T-helper 2 cell (primary cell): ENCODE measurements at places on chromosomes 5 and 9.
A peak's percentile ranks its signal among the peaks of the same experiment; 100 is the strongest.

DNA sequence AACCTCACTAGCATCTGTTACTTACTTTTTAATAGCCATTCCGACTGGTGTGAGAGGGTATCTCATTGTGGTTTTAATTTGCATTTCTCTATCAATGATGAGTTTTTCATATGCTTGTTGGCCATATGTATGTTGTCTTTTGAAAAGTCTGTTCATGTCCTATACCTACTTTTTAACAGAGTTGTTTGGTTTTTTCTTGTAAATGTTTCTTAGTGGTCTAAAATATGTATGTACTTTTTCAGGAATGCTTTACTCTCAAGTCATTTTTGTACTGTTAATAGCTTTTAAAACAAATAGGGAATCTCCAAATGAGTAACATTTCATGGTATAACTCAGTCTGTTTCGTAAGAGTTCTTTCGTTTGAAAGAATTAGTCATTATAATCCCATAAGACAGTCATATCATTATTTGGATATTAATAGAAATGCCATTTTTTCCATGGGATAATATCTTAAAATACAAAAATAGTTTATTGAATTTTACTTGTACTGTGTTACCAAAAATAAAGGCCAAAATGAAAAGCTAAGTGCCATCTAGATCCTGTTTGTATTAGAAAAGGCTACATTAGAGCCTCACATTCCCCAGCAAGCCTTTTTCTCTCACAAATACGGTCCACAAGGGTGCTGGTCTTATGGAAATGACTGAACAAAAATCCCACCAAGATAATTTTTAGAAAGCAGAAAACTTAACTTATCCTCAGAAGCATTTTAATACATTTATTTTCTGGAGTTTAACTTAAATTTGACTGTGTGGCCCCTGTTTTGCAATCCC is 247.7 kb downstream of the PJA2 start:
- DNase-seq = no peak

DNA sequence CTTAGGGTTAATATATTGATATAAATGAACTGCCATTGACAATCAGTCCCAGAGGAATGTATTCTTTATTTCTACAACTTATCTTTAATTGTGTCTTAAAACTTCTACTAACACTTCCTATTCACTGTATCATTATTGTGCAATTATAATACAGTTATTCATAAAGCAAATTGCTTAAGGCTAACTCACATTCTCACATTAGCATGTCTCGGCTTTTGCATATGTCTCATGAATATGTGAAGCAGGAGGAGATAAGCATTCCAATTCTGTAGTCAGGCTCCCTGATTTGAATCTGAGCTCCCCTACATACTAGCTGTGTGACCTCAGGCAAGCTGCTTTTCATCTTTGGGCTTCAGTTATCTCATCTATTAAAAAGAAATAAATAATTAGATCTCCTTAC is 45.4 kb downstream of the PLGRKT start:
- DNase-seq = no peak

DNA sequence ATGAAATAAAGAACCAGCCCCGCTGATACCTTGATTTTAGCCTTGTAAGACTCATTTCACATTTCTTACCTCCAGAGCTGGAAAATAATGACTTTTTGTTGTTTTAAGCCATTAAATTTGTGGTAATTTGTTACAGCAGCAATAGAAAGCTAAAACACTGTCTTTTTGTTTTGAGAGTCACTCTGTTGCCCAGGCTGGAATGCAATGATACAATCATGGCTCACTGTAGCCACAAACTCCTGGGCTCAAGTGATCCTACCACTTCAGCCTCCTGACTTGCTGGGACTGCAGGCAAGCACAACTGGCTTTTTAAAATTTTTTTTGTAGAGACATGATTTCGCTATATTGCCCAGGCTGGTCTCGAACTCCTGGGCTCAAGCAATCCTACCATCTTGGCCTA is 34.7 kb upstream of the MYO10 start:
- no peak for DNase-seq

DNA sequence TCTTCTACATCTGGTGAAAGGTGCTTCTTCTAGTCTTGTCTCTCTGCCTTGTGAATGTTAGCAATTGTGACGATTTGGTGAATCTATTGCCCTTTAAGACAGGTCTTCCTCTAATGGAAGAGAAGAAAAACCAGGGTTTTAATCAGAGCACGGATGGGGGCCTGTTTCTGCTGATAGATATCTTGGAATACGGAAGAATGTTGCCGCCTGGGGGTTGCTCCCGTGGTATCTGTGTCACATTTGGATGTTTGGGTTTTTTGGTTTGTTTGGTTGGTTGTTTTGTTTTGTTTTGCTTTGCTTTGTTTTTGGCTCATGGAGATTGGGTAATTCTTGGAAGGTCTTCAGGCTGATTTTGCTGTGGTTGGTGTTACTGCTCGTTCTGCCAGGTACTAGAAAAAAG is 9.7 kb upstream of the SLC1A3 start:
- no peak for DNase-seq

DNA sequence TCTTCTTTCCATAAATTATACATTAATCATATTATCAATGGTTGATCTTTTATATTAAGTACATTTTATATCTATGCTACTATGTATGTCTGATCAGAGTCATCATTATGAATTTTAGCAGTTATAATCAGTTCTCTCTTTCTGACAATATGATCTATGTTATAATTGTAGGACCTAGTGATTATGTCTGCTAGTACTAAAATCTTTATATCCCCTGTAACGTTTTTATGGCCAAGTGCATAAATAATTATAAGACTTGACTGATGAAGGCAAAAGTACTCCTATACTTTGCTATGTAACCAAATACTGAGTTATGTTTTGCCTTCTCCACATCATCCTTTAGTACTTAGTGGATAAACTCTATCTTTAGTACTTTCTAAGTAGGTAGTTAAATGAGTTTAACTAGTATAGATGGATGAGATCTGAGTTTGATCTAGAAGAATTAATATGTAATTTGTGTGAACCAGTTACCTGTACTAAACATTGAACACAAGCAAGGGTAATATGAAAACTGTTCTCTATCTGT is 75.4 kb downstream of the SLF1 start:
- no peak for DNase-seq

GRCh38 chr5:147036691-147037245 is 158.2 kb upstream of the PPP2R2B start:
- DNase-seq = no peak

GRCh38 chr5:124102486-124102885 is 590.5 kb downstream of the CSNK1G3 start:
- DNase-seq = no peak

GRCh38 chr9:78030553-78031443 is 813 bp downstream of the GNAQ start:
- DNase-seq = peak; percentile 41

DNA sequence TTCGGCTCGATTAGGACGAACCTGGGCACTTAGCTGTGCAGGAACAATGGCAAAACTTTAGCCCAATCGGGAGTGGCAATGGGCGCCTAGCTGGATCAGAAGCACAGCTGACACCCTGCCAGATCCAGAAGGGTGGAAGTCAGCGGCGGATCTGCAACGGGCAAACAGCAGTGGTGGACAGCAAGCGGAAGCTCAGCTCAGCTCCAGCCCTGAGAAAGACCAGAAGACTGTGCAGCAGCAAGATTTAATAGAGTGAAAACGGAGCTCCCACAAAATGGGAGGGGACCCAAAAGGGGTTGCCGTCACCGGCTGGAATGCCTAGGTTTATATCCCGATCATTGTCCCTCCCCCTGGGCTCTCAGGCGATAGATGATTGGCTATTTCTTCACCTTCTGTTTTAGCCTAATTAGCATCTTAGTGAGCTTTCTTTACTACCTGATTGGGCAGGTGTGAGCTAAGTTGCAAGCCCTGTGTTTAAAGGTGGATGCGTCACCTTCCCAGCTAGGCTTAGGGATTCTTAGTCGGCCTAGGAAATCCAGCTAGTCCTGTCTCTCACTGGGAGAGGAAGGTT is 1237.9 kb downstream of the CDH12 start:
- no peak for DNase-seq

- no peak for DNase-seq
Observed at GRCh38 chr5:179270581-179271427, 74.5 kb downstream of the ADAMTS2 start.

DNA sequence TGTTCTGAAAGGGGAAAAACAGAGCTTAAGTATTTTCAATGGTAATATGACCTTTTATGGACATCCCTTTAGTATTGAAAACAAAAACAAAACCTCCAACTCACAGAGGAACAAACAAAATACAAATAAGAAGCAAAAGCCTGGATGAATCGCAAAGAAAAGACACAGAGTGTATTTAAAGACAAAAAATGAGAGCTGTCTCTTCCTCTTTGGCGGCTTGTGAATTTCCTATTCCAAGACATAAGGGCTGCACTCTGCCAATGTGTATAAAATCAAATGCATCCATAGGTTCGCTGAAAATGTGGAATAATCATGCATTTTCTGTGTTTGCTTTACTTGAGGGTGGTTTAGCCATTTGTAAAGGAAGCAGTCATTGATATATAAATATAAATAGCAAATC is 739.3 kb upstream of the ZNF608 start:
- DNase-seq = no peak

DNA sequence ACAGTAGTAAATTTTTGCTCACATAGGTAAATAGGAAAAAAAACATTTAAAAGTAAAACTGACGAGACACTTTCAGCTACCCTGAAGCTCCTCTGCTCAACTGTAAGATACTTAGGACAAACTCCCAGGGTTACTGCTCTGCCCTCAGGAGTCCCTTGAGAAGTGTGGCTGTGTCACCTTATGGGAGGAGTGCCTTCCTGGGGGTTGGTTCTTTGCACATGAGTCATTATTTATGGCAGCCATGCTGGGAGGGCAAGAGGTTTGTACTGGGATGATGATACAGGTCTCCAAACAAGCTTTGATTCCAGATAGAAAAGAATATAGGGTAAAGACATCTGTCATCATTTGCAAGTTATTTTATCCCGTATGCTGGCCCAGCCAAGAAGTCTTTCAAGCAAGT is 45.9 kb downstream of the TTC1 start:
- DNase-seq = no peak

DNA sequence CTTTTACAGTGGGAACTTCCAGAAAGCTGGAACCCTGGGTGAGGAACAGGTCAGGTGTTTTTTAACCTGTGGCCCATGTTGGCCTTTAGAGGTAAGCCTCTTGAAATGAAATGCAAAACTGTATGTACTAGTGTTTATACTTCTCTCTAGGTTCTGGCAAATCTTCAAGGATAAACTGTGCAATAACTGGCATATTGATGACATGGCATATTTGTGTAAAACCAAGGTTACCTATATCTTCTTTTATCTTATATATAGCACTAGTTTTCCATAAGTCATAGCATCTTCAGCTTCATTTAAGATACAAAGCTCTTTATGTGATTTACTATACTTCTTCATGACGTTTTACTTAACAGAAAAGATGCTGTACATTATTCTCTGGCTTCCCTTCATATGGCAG is 7.4 kb upstream of the IARS1 start:
- DNase-seq = no peak

- no peak for DNase-seq
Observed at GRCh38 chr9:125847735-125848134, 100.6 kb downstream of the PBX3 start.

- no peak for DNase-seq
Observed at GRCh38 chr5:64685866-64686265, 4.4 kb upstream of the SHISAL2B start.

DNA sequence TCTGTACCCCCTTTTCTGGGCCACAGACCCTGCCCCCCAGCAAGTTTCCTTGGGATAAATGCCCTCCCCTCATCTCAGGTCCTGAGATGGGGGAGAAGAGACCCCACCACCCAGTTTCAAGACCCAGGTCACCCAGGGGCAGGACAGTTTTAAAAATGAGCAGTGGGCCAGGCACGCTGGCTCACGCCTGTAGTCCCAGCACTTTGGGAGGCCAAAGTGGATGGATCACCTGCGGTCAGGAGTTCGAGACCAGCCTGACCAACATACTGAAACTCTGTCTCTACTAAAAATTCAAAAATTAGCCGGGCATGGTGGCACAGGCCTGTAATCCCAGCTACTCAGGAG is 6.1 kb downstream of the PTGES2 start:
- no peak for DNase-seq

DNA sequence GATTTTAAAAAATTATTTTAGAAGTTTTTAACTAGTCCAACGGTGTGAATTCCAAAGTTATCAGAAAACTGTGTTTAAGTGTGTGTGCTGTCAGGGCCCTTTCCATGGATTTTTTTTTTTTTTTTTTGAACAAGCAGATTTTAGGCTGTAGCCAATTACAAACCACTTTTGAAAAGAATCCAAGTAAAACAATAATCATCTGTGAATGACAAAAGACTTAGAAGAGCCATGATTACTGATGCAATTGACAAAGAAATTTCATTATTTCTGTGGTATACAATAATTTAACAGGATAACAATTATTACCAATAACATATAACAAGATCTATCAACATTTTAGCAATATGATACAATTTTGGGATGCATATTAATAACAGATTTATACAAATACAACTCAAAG is 16.2 kb upstream of the PAIP1 start:
- no peak for DNase-seq

- no peak for DNase-seq
Observed at GRCh38 chr9:98530806-98531386, 177.8 kb downstream of the GABBR2 start.

DNA sequence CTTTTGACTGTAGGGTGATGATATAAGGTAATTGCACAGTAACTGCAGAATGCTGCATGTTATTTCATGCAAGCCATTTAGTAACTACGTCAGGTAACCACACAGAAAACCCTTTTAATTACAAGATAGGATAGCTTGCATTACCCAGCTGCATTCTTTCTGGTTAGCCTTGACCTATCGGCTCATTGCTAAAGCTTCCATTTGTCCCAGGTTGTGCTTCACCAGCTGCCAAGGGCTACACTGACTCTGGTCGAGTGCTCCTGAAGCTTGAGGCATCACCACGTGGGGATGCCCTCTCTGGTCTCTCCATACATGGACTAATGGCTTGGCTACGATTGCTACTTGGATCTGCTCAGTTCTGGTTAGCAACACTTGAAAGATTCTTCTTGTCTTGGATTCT is 81.1 kb upstream of the SLC12A2 start:
- no peak for DNase-seq

DNA sequence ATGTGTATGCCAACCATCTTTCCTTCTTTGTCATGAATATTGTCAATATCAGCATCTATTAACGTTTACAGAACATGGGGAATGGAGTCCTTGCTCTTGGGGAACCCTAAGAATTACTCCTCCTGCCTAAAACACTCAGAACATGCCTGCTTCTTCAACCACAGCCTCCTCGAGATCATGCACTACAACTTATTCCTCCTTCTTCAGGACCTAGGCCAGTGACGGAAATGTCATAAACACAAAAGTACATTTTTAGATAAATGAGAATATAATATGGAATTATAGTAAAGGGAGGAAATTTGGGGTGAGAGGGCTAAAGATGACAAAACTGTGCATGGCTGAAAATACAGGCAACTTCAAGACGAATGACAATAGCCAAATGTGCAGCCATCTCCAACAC is 3.1 kb upstream of the IFNK start:
- no peak for DNase-seq

DNA sequence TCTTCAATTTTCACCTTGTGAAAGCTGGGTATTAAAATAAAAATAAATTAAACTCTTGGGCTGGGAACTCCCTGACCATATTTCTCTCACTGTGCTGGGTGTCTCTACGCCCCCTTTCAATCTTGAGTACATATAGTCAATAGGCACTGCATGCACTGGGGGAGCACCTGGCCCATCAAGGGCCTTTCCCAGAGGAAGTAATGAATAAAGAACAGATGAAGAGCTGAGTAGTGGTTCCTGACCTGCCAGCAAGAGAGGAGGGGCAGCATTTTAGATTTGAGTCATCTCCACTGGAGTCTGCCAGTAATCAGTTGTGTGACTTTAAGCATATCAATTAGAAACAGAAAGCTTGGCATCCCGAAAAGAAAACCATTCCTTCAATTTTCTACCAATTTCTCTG is 6.2 kb downstream of the MAPKAP1 start:
- DNase-seq = no peak

- DNase-seq = no peak
Observed at GRCh38 chr5:137091472-137091871, 407.7 kb downstream of the SPOCK1 start.
